ENCODE measurements at places on chromosomes 6 and 20. TPM values are rescaled to one million over a fixed set of nuclear protein-coding genes. Genes with fewer than 3 reads are reported as not detected.

SRSF12 gene
- not detected for polyA plus RNA-seq

CDKN1A gene
- polyA plus RNA-seq = 595 TPM

BPIFB4 gene
- not detected for polyA plus RNA-seq

LTV1 gene
- 67.2 TPM for polyA plus RNA-seq

MMP24 gene
- not detected for polyA plus RNA-seq

SLCO4A1 gene
- 28.4 TPM for polyA plus RNA-seq

PCK1 gene
- not detected for polyA plus RNA-seq

CLPSL1 gene
- not detected for polyA plus RNA-seq

PRR18 gene
- 0.43 TPM for polyA plus RNA-seq

ZBTB46 gene
- 0.43 TPM for polyA plus RNA-seq

PTCRA gene
- polyA plus RNA-seq = 0.20 TPM

BANF2 gene
- not detected for polyA plus RNA-seq

PSMF1 gene
- polyA plus RNA-seq = 159 TPM

PLCB1 gene
- polyA plus RNA-seq = not detected

SLA2 gene
- 0.68 TPM for polyA plus RNA-seq

WFDC13 gene
- not detected for polyA plus RNA-seq

FAM209B gene
- polyA plus RNA-seq = 0.47 TPM

PLN gene
- polyA plus RNA-seq = 0.16 TPM

OPN5 gene
- polyA plus RNA-seq = not detected

BTN1A1 gene
- 1.1 TPM for polyA plus RNA-seq

RBM39 gene
- 232 TPM for polyA plus RNA-seq

ANGPT4 gene
- polyA plus RNA-seq = not detected

FLOT1 gene
- 109 TPM for polyA plus RNA-seq

UBD gene
- polyA plus RNA-seq = 22.6 TPM

CST7 gene
- not detected for polyA plus RNA-seq

SDC4 gene
- 1.4 TPM for polyA plus RNA-seq

HAO1 gene
- polyA plus RNA-seq = not detected

APCDD1L gene
- polyA plus RNA-seq = 0.14 TPM

EGFL8 gene
- polyA plus RNA-seq = not detected

EFCAB8 gene
- polyA plus RNA-seq = 0.02 TPM

IMPG1 gene
- polyA plus RNA-seq = not detected

GJA1 gene
- 0.09 TPM for polyA plus RNA-seq

KCNS1 gene
- polyA plus RNA-seq = not detected

NOX3 gene
- polyA plus RNA-seq = not detected

TM9SF4 gene
- polyA plus RNA-seq = 23.3 TPM

MCCD1 gene
- polyA plus RNA-seq = not detected

LY6G6F gene
- polyA plus RNA-seq = not detected

FOXS1 gene
- polyA plus RNA-seq = not detected

PSORS1C2 gene
- polyA plus RNA-seq = not detected

ZSWIM3 gene
- polyA plus RNA-seq = 3.9 TPM

PROKR2 gene
- not detected for polyA plus RNA-seq

BNIP5 gene
- polyA plus RNA-seq = not detected

OOEP gene
- polyA plus RNA-seq = not detected

TRIM31 gene
- polyA plus RNA-seq = not detected

OARD1 gene
- polyA plus RNA-seq = 63.5 TPM

GTSF1L gene
- 1.00 TPM for polyA plus RNA-seq

BPIFB2 gene
- polyA plus RNA-seq = not detected

WFDC2 gene
- polyA plus RNA-seq = not detected

HLA-G gene
- polyA plus RNA-seq = 2.0 TPM

IL17F gene
- polyA plus RNA-seq = not detected

HRH3 gene
- not detected for polyA plus RNA-seq

SOBP gene
- polyA plus RNA-seq = 0.72 TPM

RPS6KA2 gene
- polyA plus RNA-seq = 0.42 TPM

FERMT1 gene
- polyA plus RNA-seq = 0.29 TPM

SAMD10 gene
- 18.3 TPM for polyA plus RNA-seq

CUL7 gene
- 10.6 TPM for polyA plus RNA-seq

CAGE1 gene
- 0.08 TPM for polyA plus RNA-seq

DSP gene
- polyA plus RNA-seq = 0.05 TPM

C6orf47 gene
- 17.3 TPM for polyA plus RNA-seq

Measured in GM12878 (cell line).